CD8-positive, alpha-beta T cell (primary cell): ENCODE measurements at places on chromosomes 16 and 17.
A peak's percentile ranks its signal among the peaks of the same experiment; 100 is the strongest.

DNA sequence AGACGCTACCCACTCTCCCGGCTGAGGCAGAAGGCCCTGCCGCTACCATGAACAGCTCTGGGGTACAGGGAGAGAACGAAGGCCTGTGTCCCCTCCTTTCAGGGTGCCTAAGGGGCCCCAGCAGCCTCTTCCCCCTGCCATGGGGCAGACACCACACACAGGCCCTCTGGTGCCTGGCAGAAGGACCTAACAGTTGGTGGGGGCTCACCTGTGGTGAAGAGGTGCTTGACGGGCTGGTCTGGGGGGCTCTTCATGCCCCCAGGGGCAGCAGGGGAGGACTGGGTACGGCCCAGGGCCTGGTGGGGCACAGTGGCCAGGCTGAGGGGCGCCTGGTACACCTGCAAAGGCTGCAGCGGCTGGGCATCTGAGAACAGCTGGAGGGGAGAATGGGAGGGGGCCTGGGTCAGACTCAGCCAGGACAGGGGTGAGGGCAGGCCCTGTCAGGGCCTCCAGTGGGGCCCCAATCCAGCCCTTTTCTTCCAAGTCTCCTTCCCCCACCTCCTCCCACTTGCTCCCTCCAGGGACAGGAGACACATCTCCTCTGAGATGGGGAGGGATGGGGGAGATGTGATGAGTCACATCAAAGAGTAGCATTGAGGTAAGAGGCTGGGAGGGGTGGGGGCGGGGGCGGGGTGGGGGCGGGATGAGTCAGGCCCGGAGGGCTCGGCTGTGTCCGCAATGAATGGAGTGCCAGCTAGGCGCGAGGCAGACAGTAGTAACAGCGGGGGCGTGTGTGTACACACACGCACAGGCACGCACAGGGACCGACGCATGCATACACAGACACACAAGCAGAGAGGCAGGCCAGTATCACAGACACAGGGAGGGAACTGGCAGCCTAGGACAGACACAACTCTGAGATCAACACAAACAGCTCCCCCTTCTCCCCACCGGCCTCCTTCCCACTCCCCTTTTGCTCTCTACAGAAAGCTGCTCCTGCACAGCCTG lies 16.1 kb downstream of the G6PC3 start:
- peak; percentile 18 for DNase-seq

- no peak for DNase-seq
Measured at GRCh38 chr16:67425061-67425460, 5.9 kb upstream of the HSD11B2 start.

DNA sequence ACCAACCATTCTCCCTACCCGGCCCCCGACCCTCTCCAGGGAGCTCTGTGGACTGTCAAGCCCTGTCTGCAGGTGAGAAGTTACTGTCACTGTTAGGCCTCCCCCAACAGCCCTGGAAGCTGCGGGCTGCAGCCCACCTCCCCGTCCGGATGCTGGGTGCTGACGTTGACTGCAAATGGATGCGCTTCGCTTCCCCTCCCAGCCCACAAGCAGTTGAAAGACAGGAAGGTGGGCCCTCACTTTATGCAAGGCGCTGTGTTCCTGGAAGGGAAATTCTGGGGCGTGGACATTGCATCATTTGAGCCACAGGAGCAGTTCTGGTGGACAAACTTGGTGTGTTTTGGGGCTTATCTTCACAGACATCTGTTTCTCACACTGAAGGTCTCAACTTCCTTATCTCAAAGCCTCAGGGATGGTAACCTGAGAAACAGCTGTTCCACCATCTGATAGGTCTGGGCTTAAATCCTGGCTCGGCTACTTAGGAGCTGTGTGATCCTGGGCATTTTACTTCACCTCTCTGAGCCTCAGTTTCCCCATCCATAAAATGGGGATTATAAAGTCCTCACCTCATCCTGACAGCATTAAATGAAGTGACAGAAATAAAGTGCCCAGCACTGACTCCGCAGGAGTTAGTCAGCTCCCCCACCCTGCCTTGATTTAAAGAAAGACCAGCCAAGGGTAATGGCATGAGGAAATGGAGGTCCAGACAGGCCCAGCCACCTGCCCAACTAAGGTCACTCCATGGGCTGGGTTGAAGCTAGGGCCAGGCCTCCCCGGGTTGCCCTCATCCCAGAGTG lies 4.6 kb upstream of the DRC7 start:
- DNase-seq = peak; percentile 12

DNA sequence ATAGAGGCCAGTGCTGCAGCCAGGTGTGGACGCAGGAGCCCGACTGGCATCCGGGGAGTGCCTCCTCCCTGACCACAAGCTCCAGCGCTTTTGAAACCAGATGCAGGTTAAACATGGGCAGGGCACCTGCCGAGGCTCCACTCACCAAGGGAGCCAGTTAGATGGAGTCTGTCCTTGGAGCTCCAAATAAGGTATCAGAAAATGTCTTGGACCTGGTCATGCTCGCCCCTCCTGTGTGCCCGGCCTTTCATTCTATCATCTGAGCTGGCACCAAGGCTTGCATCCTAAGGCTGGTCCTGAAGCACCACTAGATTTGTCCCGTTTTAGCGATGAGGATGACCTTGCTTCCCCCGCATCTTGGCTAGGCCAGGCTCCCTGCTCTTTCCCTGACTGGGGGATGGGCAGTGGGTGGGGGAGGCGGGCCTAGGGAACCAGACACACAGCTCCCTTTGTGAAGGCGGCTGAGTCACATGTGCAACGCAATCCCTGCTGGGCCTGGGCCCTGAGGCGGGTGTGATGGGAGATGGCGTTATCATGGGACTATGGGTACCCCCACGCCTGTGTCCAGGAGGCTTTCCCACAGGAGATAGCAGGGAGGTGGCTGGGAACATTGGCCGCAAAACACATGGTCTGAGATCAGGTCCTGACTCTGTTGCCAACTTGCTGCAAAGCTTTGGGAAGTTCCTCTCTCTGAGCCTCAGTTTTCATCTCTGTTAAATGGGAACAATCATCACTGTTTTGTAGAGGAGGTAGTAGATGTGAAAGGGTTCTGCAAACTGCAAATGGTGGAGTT lies 5.0 kb upstream of the ADGRG1 start:
- no peak for DNase-seq

GRCh38 chr16:89448656-89449055 lies 41.7 kb downstream of the ANKRD11 start:
- no peak for DNase-seq
